ENCODE measurements at places on chromosomes 7 and 10.

- no peak for DNase-seq
Measured at GRCh38 chr7:142313528-142313927, 55.7 kb upstream of the PRSS58 start.

GRCh38 chr7:140316165-140316661 is 82.1 kb downstream of the SLC37A3 start:
- no peak for DNase-seq

DNA sequence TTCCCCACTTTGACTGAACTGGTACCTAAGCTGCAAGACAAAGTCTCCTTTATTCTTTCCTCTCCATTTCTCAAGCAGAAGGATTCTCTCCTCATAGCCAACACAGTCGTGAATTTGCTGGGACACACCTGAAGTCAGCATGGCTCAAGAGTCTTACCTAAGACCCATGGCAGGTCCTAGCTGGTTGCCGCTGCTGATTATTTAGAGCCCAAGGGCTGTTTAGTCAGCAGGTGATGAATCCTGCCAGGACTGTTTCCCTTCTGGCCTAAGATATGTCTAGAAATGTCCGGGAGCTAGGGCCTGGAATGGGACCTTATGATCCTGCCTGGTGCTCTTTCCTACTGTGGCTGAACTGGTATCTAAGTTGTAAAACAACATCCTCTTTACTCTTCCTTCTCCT is 82.8 kb downstream of the AHCYL2 start:
- no peak for DNase-seq

DNA sequence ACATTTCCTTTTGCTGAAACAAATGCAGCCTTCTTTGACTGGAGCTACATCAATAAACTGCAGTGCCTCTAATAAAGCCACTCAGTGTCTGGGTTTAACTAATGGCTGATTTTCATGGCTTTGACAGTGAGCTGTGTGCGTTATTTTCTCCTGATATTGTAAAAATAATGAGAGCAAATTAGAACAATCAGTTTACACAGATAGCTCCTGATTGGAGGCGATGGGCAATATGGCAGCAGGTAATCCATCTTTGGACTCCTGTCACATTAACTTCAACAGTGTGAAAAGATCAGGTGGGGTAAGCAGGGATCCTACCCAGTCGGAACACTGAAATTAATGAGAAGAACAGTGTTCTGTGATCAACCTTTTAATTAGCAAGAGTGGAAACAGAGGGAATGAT is 100.7 kb downstream of the POLL start:
- no peak for DNase-seq

- no peak for DNase-seq
Measured at GRCh38 chr10:99519690-99520039, 13.1 kb upstream of the NKX2-3 start.

- no peak for DNase-seq
Measured at GRCh38 chr10:43287056-43288007, 20.5 kb upstream of the RASGEF1A start.
